ENCODE measurements at places on chromosomes 2 and 18. TPM values are rescaled to one million over a fixed set of nuclear protein-coding genes. Genes with fewer than 3 reads are reported as not detected.

DNA sequence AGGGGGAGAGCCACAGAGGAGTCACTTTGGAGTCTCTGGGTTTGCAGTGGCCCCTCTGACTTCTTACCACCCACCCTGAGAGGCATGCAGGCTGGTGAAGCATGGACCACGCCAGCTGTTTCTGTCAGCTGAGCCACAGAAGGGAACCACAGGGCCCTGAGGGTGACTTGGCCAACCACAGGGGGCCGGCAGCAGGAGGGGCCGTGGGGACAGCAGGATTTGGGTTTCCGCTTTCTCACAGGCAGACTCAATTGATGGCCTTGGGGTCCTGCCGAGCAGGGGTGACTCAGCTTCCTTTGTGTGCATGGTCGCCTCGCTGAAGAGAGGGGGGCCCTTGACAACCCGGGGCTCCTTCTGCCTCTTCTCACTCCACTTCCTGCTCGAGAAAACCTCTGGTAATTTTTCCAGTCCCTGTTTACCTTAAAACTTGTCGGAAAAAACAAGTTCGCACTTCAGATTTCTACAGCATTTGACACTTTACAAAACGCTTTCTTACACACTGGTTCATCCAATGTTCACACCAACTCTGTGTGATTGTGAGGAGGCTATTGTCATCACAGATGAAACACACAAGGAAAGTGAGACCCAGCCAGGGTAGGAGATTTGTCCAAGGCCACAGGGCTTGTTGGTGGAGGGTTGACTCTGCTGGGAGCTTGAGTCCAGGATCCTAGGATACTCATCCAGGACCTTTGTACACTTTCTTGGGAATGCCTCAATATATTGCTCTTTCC lies 311.2 kb downstream of the LPIN1 start:
- H3K4me3 ChIP-seq: no peak overlapping the region
- H3K27me3 ChIP-seq: peaks cover 1% of the 10 kb centered on the region
- no peaks in the 10 kb centered on the region for H3K36me3 ChIP-seq

Gene OSR1
- total RNA-seq: 0.26 TPM

DNA sequence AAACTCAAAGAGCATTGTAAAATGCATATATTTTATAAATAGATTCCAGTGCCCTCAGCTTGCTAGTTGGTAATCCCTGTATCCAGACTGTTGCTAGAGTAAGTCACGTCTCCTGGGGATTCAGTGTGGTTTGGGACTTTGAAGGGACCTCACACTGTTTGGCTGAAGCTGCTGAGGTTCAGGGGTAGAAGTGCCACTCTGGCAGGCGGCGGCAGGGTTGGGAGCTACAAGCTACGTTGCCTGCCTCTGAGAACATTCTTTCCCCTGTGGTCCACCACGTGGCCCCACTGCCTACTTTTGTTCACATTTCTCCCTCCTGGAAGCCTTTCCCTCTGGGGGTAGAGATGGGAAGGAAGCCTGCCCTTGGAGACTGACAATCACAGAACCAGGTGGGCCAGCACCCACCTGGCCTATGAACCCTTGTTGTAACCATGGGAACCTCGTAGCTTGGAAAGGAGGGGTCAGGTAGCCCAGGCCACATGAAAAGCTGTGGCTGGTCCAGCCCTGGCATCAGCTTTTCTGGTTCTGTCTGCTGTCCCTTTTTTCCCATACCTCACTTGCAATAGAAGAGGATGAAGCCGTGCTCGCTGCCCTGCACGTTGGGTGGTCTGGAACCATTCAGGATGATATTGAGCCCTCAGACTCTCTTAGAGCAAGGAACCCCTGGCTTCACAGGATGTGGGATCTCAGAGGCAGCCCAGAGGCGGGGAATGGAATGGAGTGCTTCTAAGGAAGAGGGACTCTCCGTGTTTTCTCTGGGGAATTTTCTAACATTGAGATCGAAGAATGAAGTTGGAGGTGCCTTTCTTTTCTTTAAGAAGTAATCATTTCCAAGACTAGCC lies 2.9 kb downstream of the RNF144A start:
- no peak overlapping the region for H3K27ac ChIP-seq
- peaks cover 16% of the 10 kb centered on the region for H3K27me3 ChIP-seq
- peaks cover 17% of the 10 kb centered on the region for H3K36me3 ChIP-seq
- H3K4me3 ChIP-seq: no peak overlapping the region
- no peak for DNase-seq
- H3K4me1 ChIP-seq: peaks cover 47% of the 10 kb centered on the region

DNA sequence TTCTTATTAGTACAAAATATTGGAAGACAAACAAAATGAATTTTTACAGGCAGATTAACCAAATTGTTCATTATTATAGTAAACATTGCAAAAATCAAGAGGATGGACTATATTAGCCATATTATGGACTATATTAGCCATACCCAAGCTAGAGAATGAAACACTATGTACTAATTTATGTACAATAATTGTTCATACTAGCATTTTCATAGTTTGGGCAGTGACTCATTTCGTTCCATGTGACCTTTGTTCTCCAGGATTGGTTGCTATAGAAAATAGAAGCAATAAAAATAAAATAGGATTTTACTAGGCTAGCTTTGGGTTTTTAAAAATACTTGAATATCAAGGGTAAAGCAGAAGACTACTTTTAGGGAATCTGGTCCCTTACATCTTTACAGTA lies 176.8 kb downstream of the ZEB2 start:
- no peak overlapping the region for H3K27ac ChIP-seq
- H3K4me3 ChIP-seq: no peak overlapping the region
- H3K36me3 ChIP-seq: no peaks in the 10 kb centered on the region
- H3K27me3 ChIP-seq: peaks cover 2% of the 10 kb centered on the region
- peaks cover 13% of the 10 kb centered on the region for H3K4me1 ChIP-seq
- DNase-seq: no peak

GRCh38 chr18:72866901-72867745 lies 664 bp downstream of the NETO1 start:
- peak overlapping the region; percentile 85 for H3K4me3 ChIP-seq
- H3K4me1 ChIP-seq: peaks cover 13% of the 10 kb centered on the region
- H3K27me3 ChIP-seq: peaks cover 14% of the 10 kb centered on the region
- DNase-seq: peak; percentile 50
- H3K27ac ChIP-seq: peak overlapping the region; percentile 70

Gene IMPA2
- 24.1 TPM for total RNA-seq

GRCh38 chr18:28875059-28875458 lies 698.1 kb upstream of the CDH2 start:
- peak overlapping the region; percentile 61 for H3K27ac ChIP-seq
- peaks cover under 1% of the 10 kb centered on the region for H3K27me3 ChIP-seq
- H3K4me3 ChIP-seq: peak overlapping the region; percentile 52
- DNase-seq: no peak
- H3K4me1 ChIP-seq: peaks cover 15% of the 10 kb centered on the region

DNA sequence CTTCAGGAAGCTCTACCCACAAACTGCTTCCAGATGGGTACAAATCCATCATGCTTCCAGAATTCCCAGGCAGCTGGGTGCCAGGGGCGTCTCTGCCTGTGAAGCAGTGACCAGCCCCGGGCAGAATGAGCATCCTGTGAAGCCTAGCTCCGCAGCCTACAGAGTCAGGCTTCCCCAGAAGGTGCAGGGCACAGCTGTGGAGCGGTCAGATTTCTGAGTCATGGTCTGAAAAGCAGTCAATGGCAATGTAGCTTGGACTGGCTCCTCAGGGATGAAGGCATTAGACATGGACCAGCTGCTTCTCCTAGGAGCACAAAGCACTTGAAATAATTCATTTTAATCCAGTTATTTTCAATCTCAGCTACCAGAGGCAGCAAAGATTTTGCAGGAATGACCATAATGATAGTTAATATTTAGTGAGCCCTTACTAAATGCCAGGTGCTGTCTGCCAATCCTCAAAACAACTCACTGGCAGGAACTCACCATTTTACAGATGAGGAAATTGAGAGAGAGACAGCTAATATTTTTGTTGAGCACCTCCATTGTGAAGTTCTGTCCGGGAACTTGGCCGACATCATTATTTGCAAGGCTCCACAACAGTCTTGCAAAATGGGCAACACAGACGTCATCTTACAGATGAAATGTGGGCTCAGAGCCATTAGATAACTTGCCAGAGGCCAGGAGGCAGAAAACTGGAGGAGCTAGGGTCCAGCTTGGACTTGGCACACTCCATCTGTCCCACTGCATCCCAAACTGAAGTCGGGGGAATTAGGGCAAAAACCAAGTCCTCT lies 31.7 kb downstream of the ACMSD start:
- H3K27me3 ChIP-seq: no peaks in the 10 kb centered on the region
- DNase-seq: no peak
- H3K36me3 ChIP-seq: peaks cover 4% of the 10 kb centered on the region
- no peak overlapping the region for H3K27ac ChIP-seq
- no peaks in the 10 kb centered on the region for H3K4me1 ChIP-seq
- H3K4me3 ChIP-seq: no peak overlapping the region

DNA sequence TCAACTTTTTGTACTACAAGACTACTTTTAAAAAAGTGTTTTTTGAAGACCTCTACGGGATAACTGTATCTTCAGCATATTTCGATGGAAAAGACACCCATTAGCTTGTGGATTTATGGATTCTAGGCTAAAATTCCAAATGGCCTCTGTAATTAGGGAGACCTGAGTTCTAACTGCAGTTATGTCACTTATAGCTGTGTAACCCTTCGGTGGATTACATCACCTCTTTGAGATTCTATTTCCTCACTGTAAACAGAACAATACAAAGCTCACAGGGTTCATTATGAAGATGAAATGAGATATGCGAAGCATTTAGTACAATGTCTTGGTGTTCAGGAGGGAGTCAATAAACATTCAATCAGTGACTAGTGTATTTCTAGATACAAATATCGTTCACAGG lies 24.2 kb downstream of the LMAN2L start:
- H3K36me3 ChIP-seq: peaks cover 9% of the 10 kb centered on the region
- H3K4me1 ChIP-seq: peaks cover 2% of the 10 kb centered on the region
- H3K4me3 ChIP-seq: no peak overlapping the region
- no peaks in the 10 kb centered on the region for H3K27me3 ChIP-seq
- no peak for DNase-seq

GRCh38 chr2:43059183-43059897 lies 167.1 kb downstream of the ZFP36L2 start:
- H3K27me3 ChIP-seq: peaks cover 12% of the 10 kb centered on the region
- peaks cover 11% of the 10 kb centered on the region for H3K36me3 ChIP-seq
- peaks cover 13% of the 10 kb centered on the region for H3K4me1 ChIP-seq
- no peak overlapping the region for H3K4me3 ChIP-seq
- DNase-seq: no peak

DNA sequence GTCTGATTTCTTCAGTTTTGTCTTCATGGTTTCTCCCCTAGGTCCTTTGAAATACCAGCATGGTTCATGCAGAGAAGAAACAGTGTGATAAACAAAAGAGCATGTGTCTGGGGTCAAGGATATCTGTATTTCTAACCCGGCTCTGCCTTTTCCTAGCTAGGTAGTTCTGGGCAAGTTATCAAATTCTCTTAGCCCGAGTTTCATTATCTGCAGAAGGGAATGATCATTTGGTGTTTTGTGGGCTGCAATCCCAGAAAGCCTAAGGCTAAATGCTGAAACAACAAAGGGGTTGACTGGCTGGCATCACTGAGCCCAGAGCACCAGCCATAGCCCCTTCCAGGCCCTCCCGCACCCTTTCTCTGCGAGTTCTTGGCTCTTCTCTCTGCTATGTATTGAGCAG lies 51.7 kb upstream of the DAPL1 start:
- peaks cover 4% of the 10 kb centered on the region for H3K27me3 ChIP-seq
- H3K4me1 ChIP-seq: peaks cover 40% of the 10 kb centered on the region
- no peak for DNase-seq
- H3K27ac ChIP-seq: no peak overlapping the region

GRCh38 chr2:94872676-94873361 lies 1.6 kb downstream of the TEKT4 start:
- no peak overlapping the region for H3K27ac ChIP-seq
- no peak for DNase-seq
- peaks cover 18% of the 10 kb centered on the region for H3K27me3 ChIP-seq

GRCh38 chr2:55719852-55720251 lies 26.2 kb upstream of the PNPT1 start:
- no peak overlapping the region for H3K4me3 ChIP-seq
- peaks cover 14% of the 10 kb centered on the region for H3K4me1 ChIP-seq
- peaks cover 4% of the 10 kb centered on the region for H3K27me3 ChIP-seq
- DNase-seq: no peak
- H3K36me3 ChIP-seq: no peaks in the 10 kb centered on the region

DNA sequence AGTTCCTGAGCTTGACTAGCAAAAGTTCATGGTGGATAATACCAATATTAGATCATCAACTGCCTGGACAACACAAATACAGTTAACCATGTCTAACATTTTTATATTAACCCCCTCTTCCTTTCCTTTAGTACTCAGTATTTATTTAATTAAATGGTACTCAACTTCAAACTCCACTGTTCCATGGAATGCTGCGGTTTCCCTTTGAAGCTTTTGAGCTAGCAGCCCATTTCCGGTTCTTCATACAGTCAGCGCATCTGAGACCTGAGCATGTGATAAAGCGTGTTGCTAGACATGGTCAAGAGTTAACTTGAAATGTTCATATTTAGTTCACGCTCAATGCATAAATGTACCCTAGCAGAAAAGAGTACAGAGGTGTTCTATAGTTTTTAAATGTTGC lies 278.4 kb downstream of the ALPK2 start:
- H3K27me3 ChIP-seq: no peaks in the 10 kb centered on the region
- H3K4me3 ChIP-seq: no peak overlapping the region
- H3K36me3 ChIP-seq: no peaks in the 10 kb centered on the region
- H3K4me1 ChIP-seq: peaks cover 18% of the 10 kb centered on the region
- no peak for DNase-seq

DNA sequence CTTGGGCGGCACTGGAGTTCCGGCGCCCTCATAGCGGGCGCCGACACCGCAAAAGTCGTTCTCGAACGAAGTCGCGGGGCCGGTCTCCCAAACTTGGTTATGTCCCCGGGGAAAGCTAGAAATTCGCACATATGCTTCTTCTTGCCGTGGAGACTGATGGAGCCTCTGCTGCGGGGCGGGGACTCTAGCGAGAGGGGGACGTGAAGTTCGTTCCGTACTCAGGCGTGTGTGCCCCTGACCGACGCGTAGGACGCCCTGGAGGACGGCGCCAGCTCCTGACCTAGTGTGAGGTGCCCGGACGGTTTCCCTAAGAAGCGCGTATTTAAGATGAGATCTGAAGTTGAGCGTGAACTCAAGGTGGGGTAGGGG lies 465 bp downstream of the RBM44 start:
- H3K27me3 ChIP-seq: no peaks in the 10 kb centered on the region
- no peak for DNase-seq
- H3K4me1 ChIP-seq: peaks cover 2% of the 10 kb centered on the region
- H3K27ac ChIP-seq: no peak overlapping the region
- peaks cover 6% of the 10 kb centered on the region for H3K36me3 ChIP-seq

DNA sequence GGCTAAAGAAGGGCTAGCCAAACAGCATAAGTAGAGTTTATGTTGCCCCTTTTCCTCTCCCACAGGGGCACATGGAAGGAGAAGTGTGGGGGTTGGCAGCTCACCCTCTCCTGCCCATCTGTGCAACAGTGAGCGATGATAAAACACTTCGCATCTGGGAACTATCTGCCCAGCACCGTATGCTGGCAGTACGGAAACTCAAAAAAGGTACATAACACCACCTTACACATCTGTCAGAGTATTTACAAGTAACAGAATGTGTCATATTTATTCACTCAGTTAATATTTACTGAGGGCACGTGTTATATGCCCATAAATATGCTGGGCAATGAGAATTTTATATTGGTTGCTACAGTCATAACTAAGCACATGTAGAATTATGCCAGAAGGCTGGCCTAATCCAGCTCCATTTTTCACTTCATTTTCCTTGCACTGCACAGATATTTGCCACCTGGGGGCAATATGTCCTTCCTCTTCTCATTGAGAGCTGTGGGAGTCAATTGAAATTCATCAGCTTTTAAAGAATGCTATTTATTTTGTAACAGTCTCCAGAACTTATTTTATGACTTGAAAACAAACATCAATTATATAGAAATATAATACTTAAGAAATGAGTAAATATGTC lies 150.6 kb downstream of the RTN4 start:
- H3K27me3 ChIP-seq: no peaks in the 10 kb centered on the region
- no peak for DNase-seq
- no peak overlapping the region for H3K4me3 ChIP-seq
- H3K4me1 ChIP-seq: no peaks in the 10 kb centered on the region
- no peak overlapping the region for H3K27ac ChIP-seq
- H3K36me3 ChIP-seq: no peaks in the 10 kb centered on the region
